B cell (primary cell): ENCODE measurements at places on chromosomes 12 and 14.

- DNase-seq = no peak
- no peak overlapping the region for H3K27ac ChIP-seq
- H3K4me3 ChIP-seq = no peak overlapping the region
- peaks cover 14% of the 10 kb centered on the region for H3K4me1 ChIP-seq
- no peaks in the 10 kb centered on the region for H3K36me3 ChIP-seq
These were observed 20.3 kb downstream of the OLR1 start for GRCh38 chr12:10151621-10152020.

DNA sequence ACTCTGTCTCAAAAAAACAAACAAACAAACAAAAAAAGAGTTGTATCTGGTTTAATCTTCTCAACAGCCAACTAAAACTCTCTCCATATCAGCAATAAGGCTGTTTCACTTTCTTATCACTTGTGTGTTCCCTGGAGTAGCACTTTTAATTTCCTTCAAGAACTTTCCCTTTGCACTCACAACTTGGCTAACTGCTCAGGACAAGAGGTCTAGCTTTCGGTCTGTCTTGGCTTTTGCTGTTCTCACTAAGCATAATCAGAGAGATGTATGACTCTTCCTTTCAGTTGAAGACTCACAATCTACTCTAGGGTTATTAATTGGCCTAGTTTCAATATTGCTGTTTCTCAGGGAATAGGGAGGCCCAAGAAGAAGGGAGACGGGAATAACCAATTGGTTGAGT is 12.3 kb downstream of the NEMP1 start:
- no peaks in the 10 kb centered on the region for H3K27me3 ChIP-seq
- no peak for DNase-seq
- no peak overlapping the region for H3K4me3 ChIP-seq
- H3K36me3 ChIP-seq = peaks cover 28% of the 10 kb centered on the region
- H3K4me1 ChIP-seq = peaks cover 24% of the 10 kb centered on the region

DNA sequence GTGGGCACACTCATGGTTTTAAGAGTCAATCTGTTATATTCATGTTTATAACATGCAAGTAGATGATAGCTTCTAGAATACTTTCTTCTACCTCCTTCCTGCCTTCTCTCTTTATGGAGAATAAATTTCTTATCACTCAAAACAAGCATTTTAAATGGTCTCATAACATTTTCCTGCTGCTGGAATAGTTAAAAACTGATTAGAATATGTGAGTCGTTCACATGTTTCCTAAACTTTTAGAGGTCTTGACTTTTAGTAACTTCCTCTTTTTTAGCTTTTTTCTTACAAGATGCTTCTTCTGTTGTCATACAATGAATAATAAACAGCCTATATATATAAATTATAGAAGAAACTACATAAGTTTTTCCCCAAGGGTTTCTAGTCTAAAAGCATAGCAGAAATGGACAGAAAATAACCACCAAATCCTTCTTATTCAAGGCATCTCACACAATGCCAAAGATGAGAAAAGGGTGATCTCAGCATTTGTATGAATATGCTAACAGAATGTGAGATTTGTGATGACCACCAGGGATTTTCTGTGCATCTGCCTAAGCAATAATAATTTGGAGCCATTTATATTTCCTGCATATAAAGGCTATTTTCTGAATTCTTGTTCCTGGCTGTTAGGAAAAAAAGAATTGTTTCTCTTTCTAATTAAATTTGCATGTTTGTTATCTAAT is 127.8 kb downstream of the DAAM1 start:
- peak; percentile 12 for DNase-seq
- peaks cover 10% of the 10 kb centered on the region for H3K4me1 ChIP-seq
- no peaks in the 10 kb centered on the region for H3K27me3 ChIP-seq
- no peak overlapping the region for H3K27ac ChIP-seq
- H3K4me3 ChIP-seq = no peak overlapping the region

GRCh38 chr14:87830443-87831096 is 162.4 kb downstream of the GALC start:
- DNase-seq = no peak
- H3K27ac ChIP-seq = no peak overlapping the region
- H3K27me3 ChIP-seq = peaks cover 6% of the 10 kb centered on the region
- H3K4me3 ChIP-seq = no peak overlapping the region
- no peaks in the 10 kb centered on the region for H3K36me3 ChIP-seq
- no peaks in the 10 kb centered on the region for H3K4me1 ChIP-seq

- no peak overlapping the region for H3K4me3 ChIP-seq
- no peaks in the 10 kb centered on the region for H3K4me1 ChIP-seq
- no peak overlapping the region for H3K27ac ChIP-seq
- no peak for DNase-seq
- H3K27me3 ChIP-seq = no peaks in the 10 kb centered on the region
- no peaks in the 10 kb centered on the region for H3K36me3 ChIP-seq
These were observed 51.9 kb upstream of the PTHLH start for GRCh38 chr12:28024231-28024995.

DNA sequence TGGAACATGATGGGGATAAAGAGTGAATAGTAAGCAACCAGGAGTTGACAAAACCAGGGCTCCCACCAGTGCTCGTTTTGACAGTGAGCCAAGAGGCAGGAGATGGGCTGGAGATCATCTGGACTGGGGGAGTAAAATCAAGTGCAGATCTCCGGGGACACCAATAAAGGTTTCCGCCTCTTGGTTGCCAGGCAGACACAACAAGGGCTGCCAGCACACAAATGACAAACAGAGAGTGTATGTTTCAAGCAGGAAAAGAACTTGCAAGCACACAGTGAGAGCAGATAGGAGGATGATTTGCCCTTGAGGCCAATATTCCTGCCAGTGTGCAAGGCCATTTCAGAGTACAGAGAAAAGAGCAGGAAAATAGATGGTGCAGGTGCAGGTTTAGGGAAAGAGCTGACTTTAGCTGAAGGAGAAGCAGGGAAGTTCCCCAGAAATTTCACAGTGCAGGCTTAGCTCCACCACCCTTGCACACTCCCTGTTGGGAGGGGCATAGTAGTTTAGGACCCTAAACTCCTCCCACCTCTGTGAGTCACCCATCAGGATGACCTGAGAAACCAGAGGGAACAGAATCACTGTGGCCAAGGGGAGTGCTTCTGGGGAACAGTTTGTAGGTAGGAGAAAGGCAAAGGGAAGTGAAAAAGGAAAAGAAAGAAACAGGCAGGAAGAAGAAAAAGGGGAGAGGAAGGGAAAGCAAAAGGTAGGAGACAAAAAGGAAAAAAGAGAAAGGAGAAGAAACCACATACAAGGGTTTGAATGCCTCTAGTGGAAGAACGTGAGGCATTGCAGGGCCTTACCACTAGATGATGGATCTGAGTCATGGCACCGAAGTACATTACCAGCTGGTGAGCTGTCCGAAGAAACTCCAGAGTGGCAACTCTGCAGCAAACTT is 404.4 kb downstream of the SLC6A15 start:
- H3K27ac ChIP-seq = no peak overlapping the region
- no peaks in the 10 kb centered on the region for H3K4me1 ChIP-seq
- no peaks in the 10 kb centered on the region for H3K36me3 ChIP-seq

DNA sequence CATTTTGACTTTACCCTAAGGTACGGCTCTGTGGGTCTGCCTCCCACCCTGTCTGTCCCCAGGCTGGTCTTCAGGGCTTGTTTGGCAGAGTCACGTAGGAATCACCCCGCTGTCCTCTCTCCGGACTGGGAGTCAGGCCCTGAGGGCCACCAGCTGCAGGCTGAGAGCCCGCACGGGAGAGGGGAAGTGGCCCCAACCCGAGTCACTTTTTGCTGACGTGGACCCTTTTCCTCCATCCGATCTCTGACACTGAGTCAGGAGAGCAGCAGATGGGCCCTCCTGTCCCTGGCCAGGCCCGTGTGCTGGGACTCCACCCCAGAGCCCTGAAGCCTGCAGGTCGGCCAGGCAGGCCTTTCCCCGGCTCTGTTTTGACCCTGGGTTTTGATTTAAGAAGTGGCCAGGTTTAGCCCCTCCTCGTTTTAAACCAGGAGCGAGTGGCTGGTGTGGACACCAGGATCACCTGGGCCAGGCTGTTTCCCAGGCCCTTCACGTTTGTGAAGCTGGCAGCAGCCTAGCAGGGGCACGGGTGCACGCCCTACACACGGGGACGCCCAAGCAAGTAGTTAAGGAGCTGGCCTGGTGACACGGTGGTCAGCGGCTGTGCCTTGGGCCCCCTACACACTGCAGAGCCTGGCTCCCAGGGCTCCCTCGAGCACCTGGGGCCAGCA is 12.5 kb upstream of the TEX22 start:
- no peak overlapping the region for H3K27ac ChIP-seq
- peaks cover 15% of the 10 kb centered on the region for H3K4me1 ChIP-seq
- no peaks in the 10 kb centered on the region for H3K36me3 ChIP-seq
- H3K27me3 ChIP-seq = no peaks in the 10 kb centered on the region
- no peak for DNase-seq
- H3K4me3 ChIP-seq = no peak overlapping the region

DNA sequence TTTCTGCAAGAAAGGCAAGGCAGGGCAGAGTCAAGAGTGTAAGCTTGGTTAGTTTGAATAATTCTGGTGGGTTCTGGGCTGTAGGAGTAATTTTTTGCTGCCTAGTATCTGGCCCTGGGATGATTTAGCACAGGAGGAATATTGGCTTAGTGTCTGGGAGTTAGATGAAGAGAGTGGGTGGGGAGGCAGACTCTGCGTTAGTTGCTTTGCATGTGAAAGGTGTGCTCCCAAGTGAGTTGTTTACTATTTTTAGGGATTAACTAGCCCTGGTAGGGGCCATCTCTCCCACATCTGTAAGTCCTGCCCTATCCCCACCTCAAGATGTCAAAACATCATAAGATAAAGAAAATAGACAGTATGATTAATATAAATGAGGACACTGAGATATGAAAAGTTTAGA is 249.7 kb downstream of the LRIG3 start:
- H3K27me3 ChIP-seq = no peaks in the 10 kb centered on the region
- H3K4me1 ChIP-seq = no peaks in the 10 kb centered on the region
- no peaks in the 10 kb centered on the region for H3K36me3 ChIP-seq
- H3K27ac ChIP-seq = no peak overlapping the region
- no peak overlapping the region for H3K4me3 ChIP-seq
- no peak for DNase-seq

- no peak overlapping the region for H3K27ac ChIP-seq
- H3K36me3 ChIP-seq = no peaks in the 10 kb centered on the region
- no peak for DNase-seq
- H3K4me3 ChIP-seq = no peak overlapping the region
- H3K27me3 ChIP-seq = peaks cover 5% of the 10 kb centered on the region
- H3K4me1 ChIP-seq = no peaks in the 10 kb centered on the region
These were observed 11.9 kb downstream of the PTPRO start for GRCh38 chr12:15334225-15334624.

DNA sequence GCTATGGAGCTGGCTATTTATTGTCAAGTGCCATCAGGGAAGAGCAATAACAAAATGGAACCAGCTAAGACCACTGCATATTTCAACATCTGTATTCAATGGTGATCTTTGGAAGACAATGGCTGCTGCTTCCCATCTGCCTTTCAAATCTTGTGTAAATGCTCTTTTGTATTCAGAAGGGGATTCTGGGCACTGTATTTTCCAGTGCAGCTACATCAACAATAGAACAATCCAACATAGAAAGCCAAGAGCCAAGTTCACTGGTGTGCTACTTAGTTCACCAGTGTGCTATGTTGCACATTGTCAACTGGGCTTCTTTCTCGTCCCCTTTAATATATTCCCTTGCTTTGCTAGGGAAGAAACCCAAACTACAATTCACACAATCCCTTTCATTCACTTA is 128.8 kb upstream of the OR4E1 start:
- H3K4me3 ChIP-seq = no peak overlapping the region
- peaks cover 3% of the 10 kb centered on the region for H3K27me3 ChIP-seq

GRCh38 chr12:115155665-115156645 is 472.0 kb upstream of the TBX3 start:
- no peaks in the 10 kb centered on the region for H3K27me3 ChIP-seq
- H3K36me3 ChIP-seq = no peaks in the 10 kb centered on the region
- H3K27ac ChIP-seq = no peak overlapping the region
- H3K4me1 ChIP-seq = no peaks in the 10 kb centered on the region
- no peak for DNase-seq

GRCh38 chr14:73728717-73729330 is 14.6 kb upstream of the PNMA1 start:
- no peak overlapping the region for H3K4me3 ChIP-seq
- H3K27ac ChIP-seq = peak overlapping the region; percentile 28
- peaks cover 1% of the 10 kb centered on the region for H3K36me3 ChIP-seq
- no peaks in the 10 kb centered on the region for H3K27me3 ChIP-seq
- DNase-seq = peak; percentile 86

- H3K4me1 ChIP-seq = no peaks in the 10 kb centered on the region
- H3K27ac ChIP-seq = no peak overlapping the region
- H3K27me3 ChIP-seq = no peaks in the 10 kb centered on the region
These were observed 62.5 kb upstream of the FAR2 start for GRCh38 chr12:29086325-29087271.

GRCh38 chr12:52771088-52771487 is 6.1 kb downstream of the KRT76 start:
- no peak overlapping the region for H3K4me3 ChIP-seq
- no peaks in the 10 kb centered on the region for H3K36me3 ChIP-seq
- no peaks in the 10 kb centered on the region for H3K27me3 ChIP-seq
- DNase-seq = no peak

DNA sequence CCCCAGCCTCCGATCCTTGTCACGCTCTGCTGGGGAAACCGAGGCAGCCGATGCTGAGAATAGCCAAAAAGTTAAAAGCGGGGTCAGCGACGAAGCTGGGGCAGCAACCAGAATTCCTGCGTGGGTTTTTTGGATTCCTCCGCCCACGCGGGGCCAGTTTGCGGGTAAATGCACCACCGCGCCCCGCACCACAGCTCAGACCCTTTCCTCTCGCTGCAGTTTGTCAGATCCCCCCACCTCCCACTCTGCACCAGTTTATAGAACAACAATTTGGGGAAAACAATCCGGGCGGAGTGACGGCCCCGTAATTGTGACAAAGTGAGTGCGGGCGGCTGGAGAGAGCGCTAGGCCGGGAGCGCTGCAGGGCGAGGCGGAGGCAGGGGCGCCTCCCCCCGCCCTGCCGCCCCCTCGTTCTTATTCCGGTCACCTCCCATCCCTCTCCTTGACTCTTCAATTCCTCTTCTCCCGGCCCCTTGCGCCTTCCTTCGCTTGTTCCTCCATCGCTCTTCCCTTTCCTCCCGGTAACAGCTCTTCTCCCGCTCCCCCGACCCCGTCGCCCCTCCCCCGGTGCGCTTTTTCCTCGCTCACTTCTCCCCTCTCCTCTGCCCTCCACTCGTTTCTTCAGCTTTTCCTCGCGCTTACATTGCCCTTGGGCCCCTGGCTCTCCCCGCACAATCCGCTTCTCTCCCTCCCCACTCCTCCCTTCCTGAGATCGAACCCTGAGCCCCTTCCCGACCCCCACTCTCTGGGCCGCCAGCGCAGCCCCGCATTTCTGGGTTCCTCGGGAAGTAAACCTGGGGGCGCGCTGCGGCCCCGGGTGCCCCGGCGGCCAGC is 646 bp upstream of the DNAJC22 start:
- DNase-seq = peak; percentile 51
- H3K27me3 ChIP-seq = no peaks in the 10 kb centered on the region
- H3K27ac ChIP-seq = no peak overlapping the region
- no peaks in the 10 kb centered on the region for H3K36me3 ChIP-seq
- no peak overlapping the region for H3K4me3 ChIP-seq
- H3K4me1 ChIP-seq = peaks cover 67% of the 10 kb centered on the region

GRCh38 chr12:29148596-29148910 is 525 bp upstream of the FAR2 start:
- H3K27me3 ChIP-seq = no peaks in the 10 kb centered on the region
- H3K4me3 ChIP-seq = peak overlapping the region; percentile 37
- peaks cover 29% of the 10 kb centered on the region for H3K4me1 ChIP-seq

GRCh38 chr12:113070117-113070906 is 13.8 kb downstream of the DTX1 start:
- H3K36me3 ChIP-seq = peaks cover 3% of the 10 kb centered on the region
- peak; percentile 93 for DNase-seq
- peak overlapping the region; percentile 96 for H3K27ac ChIP-seq

GRCh38 chr12:57604454-57604991 is at the start of gene DTX3:
Gene DTX3, plus strand, starts transcription at chr12:57604824. Its CDS starts 1,694 bp downstream, at chr12:57606518.
- peaks cover 9% of the 10 kb centered on the region for H3K27me3 ChIP-seq
- H3K27ac ChIP-seq = no peak within 1 kb of the TSS
- H3K4me3 ChIP-seq = peak within 1 kb of the TSS; percentile 55
- H3K36me3 ChIP-seq = peaks cover 23% of the 10 kb centered on the region
